CD8-positive, alpha-beta T cell (primary cell): ENCODE measurements at places on chromosomes 16 and 17. TPM values are rescaled to one million over a fixed set of nuclear protein-coding genes. Genes with fewer than 3 reads are reported as not detected.

GRCh38 chr16:86515777-86516622, 5.7 kb downstream of the FOXF1 start:
- no peak for DNase-seq

DNA sequence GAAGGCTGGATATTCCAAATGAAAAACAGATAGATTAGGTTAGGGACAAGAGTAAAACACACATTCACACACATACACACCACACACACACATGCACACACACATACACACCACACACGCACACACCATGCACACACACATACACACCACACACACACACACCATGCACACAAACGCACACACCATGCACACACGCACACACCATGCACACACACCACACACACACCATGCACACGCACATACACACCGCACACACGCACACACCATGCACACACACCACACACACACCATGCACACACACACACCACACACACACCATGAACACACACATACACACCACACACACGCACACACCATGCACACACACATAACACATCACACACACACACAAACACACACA, 203.7 kb upstream of the ZFHX3 start:
- DNase-seq = no peak

DNA sequence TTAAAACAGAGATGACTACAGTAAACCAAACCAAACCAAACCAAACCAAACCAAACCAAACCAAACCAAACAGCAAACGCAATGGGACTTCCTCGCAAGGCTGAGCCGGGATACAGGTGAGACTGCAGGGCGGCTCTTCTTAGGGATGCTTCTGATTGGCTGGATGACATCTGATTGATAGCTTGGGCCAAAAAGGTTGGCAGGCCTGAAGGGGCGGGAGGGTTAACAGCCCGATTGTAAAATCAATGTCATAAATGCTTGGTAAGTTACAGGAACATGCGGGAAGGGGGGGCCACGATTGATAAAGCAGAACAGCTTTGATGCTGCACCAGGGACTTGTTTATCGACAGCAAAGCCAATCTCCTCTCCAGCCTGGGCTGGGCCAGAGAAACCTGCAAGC, 86.1 kb downstream of the ZFHX3 start:
- no peak for DNase-seq

CPHXL2 gene
- not detected for total RNA-seq

DNA sequence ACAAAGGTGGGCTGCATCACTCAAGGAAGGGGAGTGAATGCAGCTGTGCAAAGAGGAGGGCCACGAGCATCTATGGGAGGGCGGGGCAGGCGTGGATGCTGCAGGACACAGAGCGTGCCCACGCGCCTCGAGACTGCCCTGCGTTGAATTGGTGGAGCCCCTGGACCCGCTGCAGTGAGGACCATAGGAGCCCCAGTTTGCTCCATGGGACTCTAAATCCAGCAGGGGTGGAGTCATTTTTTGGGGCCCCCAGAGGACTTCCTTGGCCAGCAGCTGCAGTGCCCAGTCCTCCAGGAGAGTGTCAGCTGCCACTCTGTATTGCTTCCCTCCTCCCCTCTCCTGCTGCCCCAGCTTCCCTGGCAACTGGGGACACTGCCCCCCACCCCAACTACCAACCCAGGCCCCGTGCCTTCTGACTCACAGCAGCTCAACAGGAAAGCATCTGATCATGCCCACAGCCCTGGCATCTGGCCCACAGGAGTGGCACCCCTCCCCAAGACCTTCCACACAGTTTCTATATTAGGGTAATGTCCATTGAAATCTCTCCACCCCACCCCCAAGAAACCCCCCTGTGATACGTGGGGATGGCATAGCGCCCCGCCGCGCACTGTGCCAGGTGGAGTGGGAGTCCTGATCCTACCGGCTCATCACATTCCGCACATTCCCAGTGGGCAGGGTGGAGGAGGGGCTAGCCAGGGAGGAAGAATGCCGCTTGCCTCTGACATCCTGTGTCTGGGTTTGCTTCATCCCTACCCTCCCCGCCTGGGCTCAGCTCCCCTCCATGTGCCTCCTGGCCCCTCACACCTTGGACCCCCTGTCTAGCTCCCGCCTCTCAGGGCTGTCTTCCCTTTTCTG, 27.8 kb upstream of the ITGA3 start:
- DNase-seq = no peak

DNA sequence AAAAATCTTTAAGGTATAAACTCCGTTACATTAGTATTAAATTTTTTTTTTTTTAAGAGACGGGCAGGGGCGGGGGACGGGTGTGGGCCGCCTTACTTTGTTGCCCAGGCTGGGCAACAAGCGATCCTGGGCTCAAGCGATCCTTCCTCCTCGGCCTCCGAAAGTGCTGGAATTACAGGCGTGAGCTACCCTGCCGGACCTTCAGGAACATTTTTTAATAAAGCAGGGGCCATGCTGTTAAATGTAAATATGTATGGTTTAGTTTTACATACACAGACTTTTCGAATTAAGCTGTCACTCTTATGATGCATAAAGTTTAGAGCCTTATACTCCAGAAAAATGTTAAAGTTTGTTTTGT, 2.4 kb downstream of the PPM1D start:
- DNase-seq = no peak

GRCh38 chr16:66605177-66605978, 874 bp downstream of the CMTM3 start:
- DNase-seq = peak; percentile 43

ABCC11 gene
- not detected for total RNA-seq

COG1 gene
- total RNA-seq = 91.3 TPM

DNA sequence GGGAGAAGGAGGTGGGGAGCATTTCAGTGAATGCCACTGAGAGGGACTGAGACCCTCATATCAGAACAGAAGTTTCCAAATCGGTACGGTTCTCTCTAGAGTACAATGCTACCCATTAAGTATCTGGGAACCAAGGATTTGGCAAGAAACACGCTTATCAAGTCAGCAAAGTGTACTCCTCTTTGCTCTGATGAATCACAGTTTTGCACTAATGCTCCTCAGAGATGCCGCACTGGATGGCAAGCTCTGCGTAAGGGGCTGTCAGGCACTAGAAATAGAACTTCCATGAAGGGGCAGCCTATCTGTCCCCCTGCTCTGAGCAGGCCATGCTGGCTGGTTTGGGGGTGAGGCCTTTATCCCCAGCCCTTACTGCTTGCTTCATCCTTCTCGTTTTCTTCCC, 4.8 kb upstream of the ABCC12 start:
- DNase-seq = no peak

DNA sequence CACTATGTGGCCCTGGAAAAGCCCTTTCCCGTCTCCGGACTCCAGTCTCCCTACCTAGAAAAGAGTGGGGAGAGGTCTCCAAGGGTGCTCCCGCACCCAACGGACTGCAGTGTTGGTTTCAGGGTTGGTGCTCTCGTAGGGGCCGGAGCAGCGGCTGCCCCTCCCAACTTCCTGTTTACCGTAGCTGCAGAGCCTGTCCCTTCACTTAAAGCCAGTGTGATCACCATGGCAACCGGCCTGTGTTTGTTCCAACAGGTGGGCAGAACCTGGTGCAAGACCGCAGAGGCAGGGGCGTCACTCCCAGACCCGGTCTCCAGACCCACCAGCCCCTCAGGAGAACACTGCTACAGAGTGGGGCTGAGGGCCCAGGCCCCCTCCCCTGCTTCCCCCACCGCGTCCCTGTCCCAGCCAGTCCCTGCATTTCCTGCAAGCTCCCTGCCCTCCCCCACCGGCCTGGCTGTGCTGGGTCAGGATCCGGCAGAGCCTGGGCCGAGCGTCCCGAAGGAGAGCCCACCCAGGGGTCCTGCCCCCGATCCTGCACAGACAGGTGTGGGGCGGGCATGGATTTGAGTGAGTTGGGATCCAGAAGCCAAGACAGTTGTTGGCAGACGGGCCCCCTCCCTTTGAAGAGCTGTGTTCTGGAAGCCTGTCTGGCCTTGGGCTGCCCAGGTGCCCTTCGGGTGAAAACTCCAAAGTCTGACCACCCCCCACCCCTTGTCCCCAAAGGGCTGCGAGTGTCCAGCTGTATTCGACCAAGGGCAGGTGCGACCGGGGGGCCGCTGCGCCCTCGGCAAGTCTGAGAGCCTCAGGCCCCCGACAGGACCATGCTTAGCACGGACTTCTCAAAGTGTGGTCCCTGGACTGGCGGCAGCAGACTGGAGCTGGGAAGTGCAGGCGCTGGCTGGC, 1.5 kb upstream of the BAIAP3 start:
- peak; percentile 40 for DNase-seq

- DNase-seq = no peak
Observed at GRCh38 chr17:348692-349425, 3.7 kb downstream of the RPH3AL start.

- DNase-seq = no peak
Observed at GRCh38 chr17:19495828-19496528, 37.7 kb upstream of the SLC47A1 start.

TAT gene
- not detected for total RNA-seq

DNA sequence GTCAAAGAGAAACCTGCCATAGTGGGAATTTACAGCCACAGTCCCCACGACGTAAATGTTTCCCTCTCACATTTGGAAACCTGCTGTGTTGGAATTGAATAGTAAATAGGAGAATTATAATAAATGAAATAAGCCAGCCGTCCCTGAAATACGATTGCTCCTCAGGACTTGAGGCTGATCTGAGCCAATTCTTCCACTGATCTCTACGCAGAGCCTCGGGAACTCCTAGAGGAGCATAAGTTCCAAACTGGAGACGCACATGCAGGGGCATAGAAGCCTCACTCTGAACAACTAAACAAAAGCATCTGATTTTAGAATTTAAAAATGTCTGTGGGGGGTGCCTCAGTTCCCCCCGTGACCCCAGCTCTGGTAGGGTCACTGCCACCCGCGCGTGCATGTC, 10.2 kb upstream of the TEX19 start:
- DNase-seq = no peak

- DNase-seq = no peak
Observed at GRCh38 chr16:47886631-47887415, 269.0 kb downstream of the ABCC12 start.

GRCh38 chr17:83077411-83077810, 2.0 kb upstream of the METRNL start:
- no peak for DNase-seq

- DNase-seq = no peak
Observed at GRCh38 chr16:15947983-15948509, 1.4 kb upstream of the ABCC1 start.

GOSR2 gene
- 45.5 TPM for total RNA-seq

- no peak for DNase-seq
Observed at GRCh38 chr17:78278139-78278741, 46.8 kb downstream of the TMEM235 start.

UMOD gene
- total RNA-seq = not detected

DNA sequence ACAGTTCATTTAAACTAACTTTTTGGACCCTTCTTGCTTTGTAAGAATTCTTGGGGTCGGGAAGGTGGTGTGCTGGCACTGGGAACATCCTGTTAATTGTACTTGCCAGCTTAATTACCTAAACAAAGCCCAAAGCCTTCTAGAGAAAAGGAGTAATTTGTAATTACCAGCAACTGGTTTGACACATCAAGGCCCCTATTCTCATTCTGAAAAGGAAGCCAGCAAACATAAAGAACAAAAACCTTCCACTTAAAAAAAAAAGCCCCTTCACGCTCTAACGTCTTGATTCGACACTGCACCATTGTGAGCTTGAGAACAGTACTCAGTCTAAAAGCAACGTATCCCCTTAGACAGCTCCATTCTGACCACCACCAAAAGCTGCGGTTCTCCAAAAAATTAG, 74.7 kb upstream of the RPH3AL start:
- no peak for DNase-seq

GRCh38 chr17:46889519-46889918, 33.4 kb upstream of the GOSR2 start:
- DNase-seq = no peak

KRTAP9-8 gene
- total RNA-seq = not detected

COX6A2 gene
- not detected for total RNA-seq

GRCh38 chr16:6144463-6144862, 1046.9 kb upstream of the EEF2KMT start:
- DNase-seq = no peak

DNA sequence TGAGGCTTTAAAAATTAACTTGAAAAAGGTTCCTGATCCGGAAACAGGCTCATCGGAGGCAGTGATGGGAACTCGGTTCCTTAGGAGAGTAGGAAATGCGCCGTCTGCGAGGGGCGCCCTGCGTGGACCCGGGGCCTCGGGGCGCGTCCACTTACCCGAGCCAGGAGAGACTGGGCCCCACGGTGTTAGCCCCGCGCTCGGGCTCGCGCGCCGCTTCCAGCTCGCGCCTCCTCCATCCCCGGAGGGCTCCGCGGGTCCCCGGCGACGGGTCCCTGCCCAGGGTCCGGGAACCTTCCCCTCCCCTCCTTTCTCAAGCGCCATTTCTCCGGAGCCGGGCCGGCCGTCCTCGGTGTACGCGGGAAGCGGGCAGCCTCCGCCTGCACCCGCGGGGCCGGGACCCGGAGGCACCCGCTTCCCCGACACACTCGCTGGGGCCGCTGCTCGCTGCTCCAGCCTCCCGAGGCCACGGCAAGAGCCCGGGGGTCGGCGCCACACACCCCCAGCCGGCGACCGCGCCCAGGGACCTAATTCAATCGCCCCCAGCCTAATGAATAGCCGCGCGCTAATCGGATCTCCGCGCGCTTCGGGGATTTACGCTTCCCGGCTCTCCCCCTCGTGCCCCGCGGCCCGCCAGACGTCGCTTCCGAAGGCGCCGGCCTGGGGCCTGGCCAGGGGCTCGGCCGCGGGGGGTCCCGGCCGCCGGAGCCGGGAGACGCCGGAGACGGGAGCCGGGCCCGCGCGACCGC, 2.2 kb upstream of the BAHCC1 start:
- no peak for DNase-seq

ACSM5 gene
- total RNA-seq = not detected

GGT6 gene
- total RNA-seq = not detected

DNA sequence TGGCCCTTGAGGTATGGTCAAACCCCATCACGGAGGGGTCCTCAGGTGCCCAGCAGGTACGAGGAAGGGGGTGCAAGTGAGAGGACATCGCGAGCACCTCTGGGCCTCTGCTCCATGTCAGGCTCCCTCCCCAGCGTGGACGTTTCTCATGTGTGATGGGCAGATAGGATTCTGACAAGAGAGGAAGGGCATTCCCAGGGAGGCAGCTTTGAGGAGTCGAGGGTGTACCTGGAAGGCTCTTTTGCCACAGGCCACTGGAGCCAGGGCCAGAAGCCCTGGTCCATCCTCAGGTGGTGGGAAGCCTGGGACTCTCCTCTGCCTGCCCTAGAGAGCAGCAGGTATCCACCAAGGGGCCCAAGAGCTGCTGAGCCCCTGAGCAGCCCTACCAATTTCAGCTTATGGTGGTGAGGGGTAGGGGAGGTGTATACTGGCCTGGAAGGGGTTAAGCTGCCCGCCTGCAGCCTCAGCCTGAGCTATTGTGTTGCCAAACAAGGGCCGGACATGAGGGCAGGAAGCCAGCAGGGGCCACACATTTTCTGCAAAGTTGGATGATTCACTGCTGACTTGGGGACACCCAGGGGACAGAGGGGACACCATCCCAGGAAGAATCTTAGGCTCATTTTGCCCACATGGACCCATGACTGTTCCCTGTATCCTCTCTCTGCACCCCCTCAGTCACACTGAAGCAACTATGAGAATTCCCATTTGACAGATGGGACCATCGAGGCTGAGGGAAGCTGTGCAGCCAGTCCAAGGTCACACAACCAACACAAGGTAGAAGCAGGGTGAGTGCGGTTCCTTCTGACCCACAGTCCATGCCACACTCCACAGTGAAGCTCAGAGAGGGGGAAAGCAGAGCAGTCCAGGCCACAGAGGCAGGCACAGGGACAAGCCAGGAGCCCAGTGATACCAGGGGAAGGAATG, 1.7 kb downstream of the CDH5 start:
- DNase-seq = no peak
